GM23338 (cell line): ENCODE measurements at places on chromosomes 7 and 10. TPM values are rescaled to one million over a fixed set of nuclear protein-coding genes. Genes with fewer than 3 reads are reported as not detected.

GRCh38 chr10:6350609-6351008 lies 147.9 kb downstream of the PFKFB3 start:
- no peaks in the 10 kb centered on the region for H3K27me3 ChIP-seq
- no peak overlapping the region for H3K4me3 ChIP-seq
- no peak overlapping the region for H3K27ac ChIP-seq
- no peak for DNase-seq

- H3K27ac ChIP-seq, result no peak overlapping the region
- H3K4me1 ChIP-seq, result peaks cover 51% of the 10 kb centered on the region
- H3K27me3 ChIP-seq, result peaks cover 100% of the 10 kb centered on the region
- no peaks in the 10 kb centered on the region for H3K36me3 ChIP-seq
Observed at GRCh38 chr10:92695679-92696605, 6.2 kb downstream of the HHEX start.

DNA sequence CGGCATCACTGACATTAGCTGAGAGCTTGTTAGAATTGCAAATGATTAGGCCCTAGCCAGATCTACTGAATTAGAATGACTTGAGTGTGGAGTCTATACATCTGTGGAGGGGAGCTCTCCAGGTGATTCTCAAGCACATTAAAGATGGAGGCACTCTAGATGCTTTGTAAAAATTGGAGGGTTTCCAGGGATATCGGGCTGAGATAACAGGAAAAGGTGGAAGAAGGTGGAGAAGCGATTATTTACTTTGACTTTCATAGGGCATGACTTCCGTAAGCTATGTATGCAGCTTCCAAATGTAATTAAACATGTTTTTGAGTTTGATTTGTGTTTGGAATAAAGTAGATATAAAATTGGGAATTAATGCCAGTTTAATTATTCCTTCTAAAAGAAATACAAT lies 235.0 kb upstream of the PTN start:
- H3K4me1 ChIP-seq, result peaks cover 19% of the 10 kb centered on the region
- H3K4me3 ChIP-seq, result no peak overlapping the region
- no peak overlapping the region for H3K27ac ChIP-seq
- no peaks in the 10 kb centered on the region for H3K27me3 ChIP-seq

GRCh38 chr10:25555865-25556264 lies 378.2 kb upstream of the MYO3A start:
- H3K4me1 ChIP-seq, result no peaks in the 10 kb centered on the region
- H3K27ac ChIP-seq, result no peak overlapping the region
- H3K4me3 ChIP-seq, result no peak overlapping the region
- H3K36me3 ChIP-seq, result no peaks in the 10 kb centered on the region

DNA sequence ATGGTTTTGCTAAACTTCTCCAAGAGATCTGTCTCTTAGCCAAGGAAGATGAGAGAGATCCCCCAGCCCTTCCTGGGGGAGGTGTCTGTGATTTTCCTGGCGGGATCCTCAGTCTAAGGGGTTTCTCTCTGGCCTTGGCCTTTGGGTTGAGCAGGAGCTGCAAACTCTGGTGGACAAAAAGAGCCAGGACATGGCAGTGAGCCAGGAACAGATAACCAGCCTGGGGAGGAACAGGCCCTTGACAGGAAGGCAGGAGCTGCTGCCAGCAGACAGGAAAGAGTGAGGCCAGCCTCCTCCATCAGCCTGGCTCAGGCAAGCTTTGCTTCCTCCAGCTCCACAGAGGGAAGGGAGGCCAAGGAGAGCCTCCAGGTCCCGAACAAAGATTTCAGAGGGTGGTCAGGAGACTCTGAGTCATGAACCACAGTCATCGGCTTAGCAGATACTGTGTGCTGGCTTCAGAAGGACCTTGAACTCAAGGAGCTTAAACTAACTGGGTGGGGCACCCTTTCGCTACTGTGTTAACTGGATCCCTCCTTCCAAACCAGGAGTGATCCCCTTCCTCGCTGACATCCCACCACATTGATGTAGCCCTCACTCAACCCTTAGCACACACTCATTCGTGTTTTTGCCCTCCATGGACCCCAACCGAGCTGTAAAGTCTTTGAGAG lies 34.7 kb downstream of the DDIT4 start:
- no peaks in the 10 kb centered on the region for H3K36me3 ChIP-seq
- no peak for DNase-seq
- peaks cover 14% of the 10 kb centered on the region for H3K4me1 ChIP-seq

GRCh38 chr10:88995156-88995876 lies 4.7 kb downstream of the FAS start:
- no peaks in the 10 kb centered on the region for H3K36me3 ChIP-seq
- H3K4me1 ChIP-seq, result peaks cover 29% of the 10 kb centered on the region
- H3K4me3 ChIP-seq, result no peak overlapping the region

GRCh38 chr7:113087071-113087998 lies 708 bp upstream of the GPR85 start:
- H3K27ac ChIP-seq, result no peak overlapping the region
- peak; percentile 75 for DNase-seq
- H3K36me3 ChIP-seq, result no peaks in the 10 kb centered on the region

GRCh38 chr7:5689118-5689517 lies 92.3 kb downstream of the RNF216 start:
- H3K27me3 ChIP-seq, result no peaks in the 10 kb centered on the region
- no peaks in the 10 kb centered on the region for H3K36me3 ChIP-seq
- H3K4me1 ChIP-seq, result peaks cover 4% of the 10 kb centered on the region; the same call in 1 of the 2 replicates
- DNase-seq, result no peak

- DNase-seq, result no peak
- H3K36me3 ChIP-seq, result no peaks in the 10 kb centered on the region
- H3K27me3 ChIP-seq, result peaks cover 70% of the 10 kb centered on the region
- H3K4me3 ChIP-seq, result no peak overlapping the region
- peaks cover 47% of the 10 kb centered on the region for H3K4me1 ChIP-seq
Observed at GRCh38 chr7:83696101-83696500, 47.2 kb upstream of the SEMA3E start.

- DNase-seq, result no peak
- H3K4me1 ChIP-seq, result peaks cover 28% of the 10 kb centered on the region
- no peak overlapping the region for H3K4me3 ChIP-seq
- H3K27me3 ChIP-seq, result no peaks in the 10 kb centered on the region
Observed at GRCh38 chr7:131623154-131623553, 66.7 kb upstream of the PODXL start.

DNA sequence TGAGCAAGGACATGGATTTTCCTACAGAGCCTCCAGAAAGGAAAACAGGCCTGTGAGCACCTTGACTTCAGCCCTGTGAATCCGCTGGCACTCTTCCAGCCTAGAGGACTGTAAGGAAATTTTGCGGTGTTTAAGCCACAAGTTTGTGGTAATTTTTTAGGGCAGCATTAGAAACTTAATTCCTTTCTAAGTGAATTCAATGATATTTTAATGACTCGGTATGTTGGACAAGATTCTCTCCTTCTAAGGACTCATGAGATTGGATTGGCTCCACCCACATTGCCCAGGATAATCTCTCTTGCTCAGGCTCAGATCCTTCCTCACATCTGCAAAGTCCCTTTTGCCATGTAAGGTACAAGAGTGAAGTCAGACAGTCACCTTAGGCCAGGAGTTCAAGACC lies 4.5 kb downstream of the LYZL2 start:
- H3K4me1 ChIP-seq, result no peaks in the 10 kb centered on the region
- no peak for DNase-seq
- no peak overlapping the region for H3K27ac ChIP-seq
- H3K27me3 ChIP-seq, result no peaks in the 10 kb centered on the region
- no peak overlapping the region for H3K4me3 ChIP-seq

DNA sequence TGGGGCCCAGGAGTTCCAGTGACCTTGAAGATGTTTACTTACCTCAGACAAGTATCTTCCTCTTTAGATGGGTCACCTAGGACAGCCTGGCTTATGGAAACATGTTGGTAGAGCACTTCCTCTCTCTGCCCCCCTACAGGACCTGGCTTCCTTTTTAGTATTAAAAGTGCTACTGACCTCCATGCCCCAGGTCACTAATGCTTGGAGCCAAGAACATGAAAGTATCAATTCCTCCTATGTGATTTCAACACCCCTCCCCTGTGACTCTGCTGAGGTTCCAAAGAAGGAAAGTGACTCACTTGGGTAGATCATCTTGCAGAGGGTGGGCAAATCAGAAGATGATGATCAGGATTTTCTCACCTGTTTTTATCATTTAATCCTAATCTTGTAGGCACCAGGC lies 125.3 kb upstream of the CCDC6 start:
- DNase-seq, result no peak
- H3K27me3 ChIP-seq, result no peaks in the 10 kb centered on the region
- no peak overlapping the region for H3K27ac ChIP-seq
- H3K36me3 ChIP-seq, result no peaks in the 10 kb centered on the region
- no peak overlapping the region for H3K4me3 ChIP-seq

DNA sequence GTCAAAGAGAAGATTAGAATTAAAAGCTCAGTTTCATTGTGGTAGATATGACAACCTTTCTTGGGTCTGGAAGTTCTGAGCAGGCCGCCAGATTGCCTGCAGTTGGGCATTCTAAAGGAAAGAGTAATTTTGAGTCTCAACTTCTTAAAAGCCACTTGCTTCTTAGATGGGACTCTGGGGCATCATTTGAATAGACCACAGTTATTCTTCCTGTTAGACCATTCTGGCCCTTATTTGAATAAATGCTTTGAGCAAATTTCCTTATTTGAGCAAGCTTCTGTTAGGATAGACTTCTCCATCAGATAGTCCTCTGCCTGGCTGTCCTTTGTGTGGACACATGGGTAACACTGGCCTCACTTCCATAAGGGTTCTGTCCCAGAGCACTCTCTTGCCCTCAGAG lies 40.2 kb downstream of the SND1 start:
- no peak for DNase-seq
- H3K36me3 ChIP-seq, result peaks cover 38% of the 10 kb centered on the region
- no peak overlapping the region for H3K4me3 ChIP-seq
- H3K27me3 ChIP-seq, result no peaks in the 10 kb centered on the region
- no peak overlapping the region for H3K27ac ChIP-seq

GRCh38 chr7:137458399-137458798 lies 114.9 kb upstream of the PTN start:
- H3K36me3 ChIP-seq, result no peaks in the 10 kb centered on the region
- H3K4me3 ChIP-seq, result no peak overlapping the region
- no peaks in the 10 kb centered on the region for H3K4me1 ChIP-seq
- no peaks in the 10 kb centered on the region for H3K27me3 ChIP-seq

DNA sequence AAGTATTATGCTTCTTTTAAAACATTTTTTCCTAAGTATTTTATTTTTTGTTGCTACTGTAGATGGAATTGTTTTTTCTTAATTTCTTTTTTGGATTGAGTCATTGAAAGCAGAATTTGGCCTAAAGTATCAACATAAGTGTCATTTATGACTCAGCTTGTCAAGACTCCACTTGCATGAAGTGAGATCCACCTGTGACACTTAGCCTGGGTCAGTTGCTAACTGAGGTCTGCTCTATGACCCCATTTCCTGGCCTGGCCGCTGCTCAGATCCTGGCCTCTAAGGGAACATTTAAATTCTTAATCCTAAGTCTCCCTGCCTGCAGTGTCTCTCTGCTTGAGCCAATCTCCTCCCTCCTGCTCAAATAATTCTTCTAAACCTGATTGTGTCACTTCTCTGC lies 35.5 kb downstream of the TMEM270 start:
- no peaks in the 10 kb centered on the region for H3K27me3 ChIP-seq
- peaks cover 4% of the 10 kb centered on the region; the same call in 1 of the 2 replicates for H3K4me1 ChIP-seq
- H3K27ac ChIP-seq, result no peak overlapping the region
- H3K4me3 ChIP-seq, result no peak overlapping the region
- no peak for DNase-seq

GRCh38 chr7:115911465-115911864 lies 119.1 kb downstream of the TFEC start:
- H3K4me1 ChIP-seq, result peaks cover 22% of the 10 kb centered on the region
- no peaks in the 10 kb centered on the region for H3K36me3 ChIP-seq
- no peak for DNase-seq
- H3K4me3 ChIP-seq, result no peak overlapping the region
- H3K27me3 ChIP-seq, result no peaks in the 10 kb centered on the region

DNA sequence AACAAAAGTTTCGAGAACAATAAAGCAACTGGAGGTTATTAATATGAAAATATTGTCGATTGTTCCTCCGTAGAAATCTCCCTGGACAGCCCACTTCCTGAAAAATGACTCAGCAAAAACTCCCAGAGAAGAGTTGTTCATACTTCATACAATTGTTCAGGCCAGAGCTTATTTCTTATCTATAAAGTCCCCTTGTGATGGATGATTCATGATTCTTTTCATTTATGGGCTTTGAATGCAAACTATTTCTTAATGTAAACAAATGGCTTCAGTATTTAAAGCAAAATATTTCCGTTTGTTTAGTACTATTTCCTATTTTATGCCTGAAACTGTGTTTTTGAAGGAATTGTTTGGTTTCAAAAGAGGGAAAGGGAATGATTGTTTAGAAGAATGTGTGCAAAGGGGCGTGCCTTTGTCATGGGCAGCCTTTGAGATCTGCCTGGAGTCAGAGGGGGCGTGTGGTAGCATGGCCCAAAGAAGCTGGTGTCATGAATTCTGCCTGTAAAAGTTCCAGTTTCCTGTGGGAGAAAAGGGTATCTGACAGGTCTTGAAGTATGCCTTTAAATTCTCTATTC lies 26.2 kb upstream of the EXOC6 start:
- H3K27ac ChIP-seq, result no peak overlapping the region
- no peak for DNase-seq
- H3K36me3 ChIP-seq, result no peaks in the 10 kb centered on the region
- no peaks in the 10 kb centered on the region for H3K4me1 ChIP-seq
- H3K27me3 ChIP-seq, result no peaks in the 10 kb centered on the region

- no peaks in the 10 kb centered on the region for H3K27me3 ChIP-seq
- DNase-seq, result no peak
- no peaks in the 10 kb centered on the region; the same call in 1 of the 2 replicates for H3K36me3 ChIP-seq
- peaks cover 14% of the 10 kb centered on the region; the same call in 1 of the 2 replicates for H3K4me1 ChIP-seq
- H3K4me3 ChIP-seq, result no peak overlapping the region
Observed at GRCh38 chr10:5070648-5071410, 23.4 kb upstream of the AKR1C3 start.

- H3K36me3 ChIP-seq, result no peaks in the 10 kb centered on the region
- no peaks in the 10 kb centered on the region for H3K27me3 ChIP-seq
- no peak overlapping the region for H3K4me3 ChIP-seq
- no peaks in the 10 kb centered on the region for H3K4me1 ChIP-seq
Observed at GRCh38 chr7:82019551-82020475, 250.0 kb upstream of the HGF start.

DNA sequence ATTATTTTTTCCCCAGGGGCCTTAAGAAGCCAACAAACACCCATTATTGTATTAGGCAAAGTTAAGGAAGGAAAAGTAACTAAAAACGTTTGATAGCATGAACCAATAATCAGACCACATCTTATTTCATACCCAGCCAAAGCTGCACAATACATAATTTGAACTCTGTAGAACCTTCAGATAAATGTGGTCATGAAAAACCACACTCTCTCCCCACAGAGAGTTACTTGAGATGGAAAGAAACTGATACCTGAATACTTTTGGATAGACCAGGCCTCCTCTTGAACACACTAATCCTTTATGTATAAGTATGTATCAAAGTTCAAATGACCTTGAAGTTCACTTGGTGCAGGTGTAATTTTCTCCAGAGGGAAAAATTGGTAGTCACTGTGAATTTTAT lies 146.6 kb upstream of the FAM13C start:
- no peaks in the 10 kb centered on the region for H3K4me1 ChIP-seq
- H3K36me3 ChIP-seq, result no peaks in the 10 kb centered on the region
- H3K27ac ChIP-seq, result no peak overlapping the region
- H3K4me3 ChIP-seq, result no peak overlapping the region
- DNase-seq, result no peak

GRCh38 chr10:43201545-43202131 lies 63.4 kb downstream of the CSGALNACT2 start:
- H3K27me3 ChIP-seq, result no peaks in the 10 kb centered on the region
- DNase-seq, result no peak
- peak overlapping the region; percentile 74 for H3K4me3 ChIP-seq
- no peaks in the 10 kb centered on the region; the same call in 1 of the 2 replicates for H3K4me1 ChIP-seq

CCDC3 gene
- 4.5 and 5.2 TPM in 2 replicates for total RNA-seq

FAM25C gene
- not detected in 2 replicates for total RNA-seq

PIP4K2A gene
- total RNA-seq, result 40.1 and 44.4 TPM in 2 replicates

SPDYE11 gene
- total RNA-seq, result not detected in 2 replicates

SERPINE1 gene
- 0.97 and 2.0 TPM in 2 replicates for total RNA-seq

PNLIP gene
- not detected in 2 replicates for total RNA-seq
